ENCODE measurements at places on chromosomes 13 and 19. TPM values are rescaled to one million over a fixed set of nuclear protein-coding genes. Genes with fewer than 3 reads are reported as not detected.

The CATSPERD gene
- not detected for total RNA-seq

The STX10 gene
- total RNA-seq, result 76.5 TPM

The ZNF525 gene
- total RNA-seq, result 5.3 TPM

The ZNF540 gene
- total RNA-seq, result under 0.01 TPM

The NKPD1 gene
- 0.09 TPM for total RNA-seq

The DIAPH3 gene
- 9.1 TPM for total RNA-seq

The CEACAM21 gene
- total RNA-seq, result 0.47 TPM

The STK24 gene
- total RNA-seq, result 56.3 TPM

The LHB gene
- total RNA-seq, result 0.19 TPM

The KCTD4 gene
- total RNA-seq, result not detected

The ZNF507 gene
- 9.2 TPM for total RNA-seq

The ZNF562 gene
- 27.2 TPM for total RNA-seq

The ACER1 gene
- total RNA-seq, result not detected

The PRTN3 gene
- total RNA-seq, result not detected

The GIPR gene
- total RNA-seq, result 0.09 TPM

The NXNL1 gene
- not detected for total RNA-seq

The CCDC61 gene
- 7.2 TPM for total RNA-seq

The FCAR gene
- not detected for total RNA-seq

The CYP4F3 gene
- not detected for total RNA-seq

The DCT gene
- not detected for total RNA-seq

The B3GNT8 gene
- total RNA-seq, result 2.2 TPM

The VSTM1 gene
- total RNA-seq, result not detected

The ALOX5AP gene
- total RNA-seq, result 0.09 TPM

The IGFL3 gene
- total RNA-seq, result not detected

The UBE2L5 gene
- not detected for total RNA-seq

The ZNF610 gene
- total RNA-seq, result 2.1 TPM

The KCNK6 gene
- total RNA-seq, result 4.0 TPM

The KLK14 gene
- total RNA-seq, result not detected

The MCEMP1 gene
- not detected for total RNA-seq

The NRTN gene
- not detected for total RNA-seq

The ZSCAN4 gene
- not detected for total RNA-seq

The COX6B2 gene
- total RNA-seq, result not detected

The ZNF726 gene
- 1.3 TPM for total RNA-seq

The GSX1 gene
- total RNA-seq, result not detected

The ZNF90 gene
- total RNA-seq, result not detected

The AMER2 gene
- not detected for total RNA-seq

The UPK1A gene
- total RNA-seq, result not detected

The CD22 gene
- not detected for total RNA-seq

The WDR62 gene
- total RNA-seq, result 2.4 TPM

The KMT5C gene
- 2.9 TPM for total RNA-seq

The CYP2A6 gene
- not detected for total RNA-seq

The WDR87 gene
- total RNA-seq, result not detected

The ZNF264 gene
- total RNA-seq, result 23.8 TPM

Measured in endothelial cell of coronary artery (primary cell).